ENCODE measurements at places on chromosomes 2 and 18. TPM values are rescaled to one million over a fixed set of nuclear protein-coding genes. Genes with fewer than 3 reads are reported as not detected.

Gene CCBE1
- not detected for total RNA-seq

DNA sequence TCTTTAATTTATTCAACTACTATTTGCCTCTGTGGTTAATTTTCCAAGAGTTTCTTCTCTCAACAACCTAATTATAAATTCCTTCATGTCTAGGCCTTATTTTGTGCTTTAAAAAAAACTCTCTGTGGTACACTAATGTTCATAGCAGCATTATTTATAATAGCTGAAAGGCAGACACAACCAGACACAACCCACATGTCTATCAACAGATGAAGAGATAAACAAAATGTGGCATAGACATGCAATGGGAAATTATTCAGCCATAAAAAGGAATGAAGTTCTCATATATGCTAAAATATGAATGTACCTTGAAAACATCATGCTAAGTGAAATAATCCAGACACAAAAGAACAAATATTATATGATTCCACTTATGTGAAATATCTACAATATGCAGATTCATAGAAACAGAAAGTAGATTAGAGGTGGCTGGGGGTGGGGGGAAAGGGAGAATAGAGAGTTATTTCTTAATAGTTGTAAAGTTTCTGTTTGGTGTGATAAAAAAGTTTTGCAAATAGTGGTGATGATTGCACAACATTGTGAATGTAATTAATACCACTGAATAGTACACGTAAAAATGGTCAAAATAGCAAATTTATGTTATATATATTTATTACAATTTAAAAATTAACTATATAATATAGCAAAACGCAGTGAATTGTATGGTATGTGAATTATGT lies 28.1 kb upstream of the RASGRP3 start:
- DNase-seq, result no peak

GRCh38 chr2:240591784-240592183 lies 5.2 kb downstream of the CAPN10 start:
- DNase-seq, result no peak

GRCh38 chr18:55354795-55355194 lies 233.2 kb downstream of the TCF4 start:
- DNase-seq, result no peak

GRCh38 chr2:27842894-27843293 lies 47.3 kb downstream of the RBKS start:
- DNase-seq, result no peak

- DNase-seq, result no peak
Measured at GRCh38 chr2:127649100-127649611, 3.2 kb downstream of the GPR17 start.

DNA sequence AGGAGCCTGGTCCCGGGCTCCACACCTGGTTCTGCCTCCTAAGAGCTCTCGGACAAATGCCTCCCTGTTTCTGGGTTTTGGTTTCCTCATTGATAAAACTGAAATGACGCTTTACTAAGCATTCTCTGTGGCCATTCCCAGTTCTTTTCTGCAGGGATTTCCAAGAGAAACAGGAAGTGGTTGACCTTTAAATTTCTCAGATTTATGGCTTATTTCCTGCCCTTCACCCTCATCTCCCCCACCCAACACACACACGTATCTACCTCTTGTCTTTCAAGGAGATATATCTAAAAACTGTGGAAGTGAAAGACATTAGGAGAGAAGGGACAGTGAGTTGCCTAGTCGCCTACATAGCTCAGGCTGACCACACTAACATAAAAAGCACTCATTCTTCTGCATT lies 53.0 kb downstream of the PIEZO2 start:
- no peak for DNase-seq

Gene NAT8
- not detected for total RNA-seq

- no peak for DNase-seq
Measured at GRCh38 chr2:8754106-8754776, 72.4 kb downstream of the ID2 start.

DNA sequence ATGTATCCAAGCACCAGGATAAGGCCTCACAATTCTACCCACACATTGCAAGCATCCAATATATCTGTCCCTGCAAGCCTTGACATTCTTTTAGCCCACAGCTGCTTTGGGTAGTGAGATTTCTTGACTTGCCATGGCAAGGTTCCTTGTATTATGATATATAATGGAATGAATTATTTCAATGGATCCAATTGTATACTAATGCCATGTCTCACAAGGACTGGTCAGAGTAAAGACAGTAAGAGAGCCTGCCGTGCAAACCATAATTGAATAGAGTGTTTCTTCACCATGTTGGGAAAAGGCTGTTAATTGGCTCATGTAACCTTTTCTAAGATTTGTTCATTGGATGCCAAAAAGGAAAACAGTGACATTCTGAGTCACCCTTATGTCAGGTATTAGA lies 64.3 kb upstream of the RBBP8 start:
- no peak for DNase-seq

GRCh38 chr2:31997653-31998052 lies 13.2 kb downstream of the MEMO1 start:
- DNase-seq, result no peak

Gene STK25
- total RNA-seq, result 97.1 TPM

Gene ZNF892
- 2.9 TPM for total RNA-seq

Gene LYG1
- total RNA-seq, result 0.54 TPM

- no peak for DNase-seq
Measured at GRCh38 chr18:49944663-49945062, 131.3 kb upstream of the ACAA2 start.

GRCh38 chr2:115880558-115880957 lies 1438.1 kb downstream of the DPP10 start:
- no peak for DNase-seq

Gene DPP4
- total RNA-seq, result 15.6 TPM

GRCh38 chr18:1103537-1103936 lies 198.9 kb downstream of the ADCYAP1 start:
- DNase-seq, result no peak

GRCh38 chr2:84817239-84817655 lies 63.6 kb downstream of the TRABD2A start:
- DNase-seq, result no peak

GRCh38 chr2:46460241-46460921 lies 19.0 kb upstream of the TMEM247 start:
- DNase-seq, result no peak

- no peak for DNase-seq
Measured at GRCh38 chr2:240620859-240621258, 4.4 kb upstream of the GPR35 start.

DNA sequence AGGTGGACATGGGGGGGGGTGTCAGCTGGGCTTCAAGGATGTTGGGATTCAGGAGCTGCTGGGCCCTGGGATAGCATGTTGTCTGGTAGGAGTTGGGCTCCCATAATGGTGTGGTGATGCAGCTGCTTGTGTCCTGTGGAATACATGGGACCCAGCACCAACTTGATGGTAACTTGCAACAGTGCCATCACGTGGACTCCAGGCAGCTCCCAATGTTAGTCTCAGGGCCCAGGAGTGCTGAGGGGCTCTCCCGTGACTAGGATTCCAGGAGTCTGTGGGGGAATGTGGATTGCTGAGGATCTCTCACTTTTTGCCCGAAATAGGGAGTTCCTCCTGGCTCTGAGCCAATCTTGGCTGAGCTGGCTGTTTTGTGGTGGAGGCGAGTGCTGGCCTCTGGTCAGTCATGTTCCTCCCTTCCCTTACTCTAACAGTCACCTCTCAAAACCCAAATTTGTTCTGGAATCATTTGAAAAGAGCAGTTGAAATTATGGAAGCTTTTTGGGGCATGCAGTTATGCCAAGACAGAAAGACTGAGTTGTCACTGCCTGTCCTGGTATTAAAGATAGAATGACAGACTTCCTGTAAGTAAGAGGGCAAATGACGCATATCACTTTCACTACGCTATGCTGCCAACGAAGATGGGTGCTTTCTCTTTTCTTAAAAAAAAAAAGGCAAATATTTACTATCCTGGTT lies 607.1 kb downstream of the ADCYAP1 start:
- no peak for DNase-seq

- DNase-seq, result no peak
Measured at GRCh38 chr18:10351219-10351818, 103.1 kb upstream of the APCDD1 start.

GRCh38 chr2:239358062-239358754 lies 42.6 kb downstream of the HDAC4 start:
- no peak for DNase-seq

Gene ZBTB14
- total RNA-seq, result 15.8 TPM

DNA sequence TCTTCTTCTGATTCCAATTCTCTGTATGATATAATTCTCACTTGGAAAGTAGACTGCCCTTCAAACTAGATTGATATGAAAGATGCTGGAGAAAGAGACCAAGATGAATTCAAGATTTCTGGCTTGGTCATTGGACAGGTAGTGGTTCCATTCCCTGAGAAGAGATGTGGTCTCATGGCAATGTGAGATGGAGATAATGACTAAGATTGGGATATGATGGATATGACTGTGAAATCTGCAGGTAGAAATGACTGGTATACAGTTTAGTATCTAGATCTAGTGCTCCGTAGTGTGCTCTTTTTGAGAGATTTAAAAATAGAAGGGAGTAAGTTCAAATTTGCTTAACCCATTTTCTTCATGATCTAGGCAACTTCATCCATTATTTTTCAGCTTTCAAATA lies 425.4 kb upstream of the TRIB2 start:
- DNase-seq, result no peak

DNA sequence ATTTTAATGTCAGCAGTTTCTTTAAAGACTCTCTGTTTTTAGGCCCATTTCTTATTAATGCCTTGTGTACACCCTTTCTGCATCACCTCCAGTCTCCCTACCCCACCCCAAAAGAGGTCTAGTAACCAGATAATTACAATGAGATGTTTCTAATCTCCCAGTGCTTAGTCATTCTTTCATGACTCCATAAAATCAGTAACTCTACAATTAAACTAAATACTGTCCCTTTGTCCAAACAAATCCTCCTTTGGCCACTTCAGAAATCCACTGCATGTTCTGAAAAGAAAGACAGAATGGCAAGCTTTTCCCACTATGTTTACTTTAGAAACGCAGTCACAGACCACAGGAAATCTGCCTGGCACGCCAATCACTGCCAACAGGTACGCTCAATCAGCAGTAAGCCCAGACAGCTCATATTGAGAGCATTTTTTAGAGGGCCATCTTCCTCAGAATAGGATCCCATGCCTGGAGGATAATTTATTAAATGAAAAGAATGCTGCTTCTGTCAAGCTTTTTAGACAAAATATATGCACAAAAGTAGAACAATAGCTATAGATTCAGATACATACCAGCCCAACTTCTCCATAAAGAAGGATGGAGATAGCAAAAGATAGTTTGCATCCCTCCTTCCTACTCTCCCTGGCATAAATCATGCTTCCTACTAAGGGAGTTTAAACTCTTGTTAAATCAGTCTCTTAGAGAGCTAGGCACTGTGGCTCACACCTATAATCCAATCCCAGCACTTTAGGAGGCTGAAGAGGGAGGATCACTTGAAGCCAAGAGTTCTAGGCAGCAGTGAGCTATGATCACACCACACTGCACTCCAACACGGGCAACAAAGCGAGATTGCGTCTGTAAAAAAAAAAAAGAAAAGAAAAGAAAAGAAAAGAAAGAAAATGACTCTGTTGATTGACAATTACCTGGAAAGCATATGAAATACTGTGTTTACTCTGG lies 14.6 kb downstream of the CLASP1 start:
- no peak for DNase-seq

Measured in activated T-cell treated with anti-CD3 and anti-CD28 coated beads, Interleukin-2, amount 50 U/mL, for 4 hours (primary cell).